Right ventricle myocardium inferior (tissue), 1 donor: ENCODE measurements at places on chromosomes 12 and 14.

GRCh38 chr14:30550335-30550734 is 8.6 kb upstream of the G2E3 start:
- DNase-seq = no peak

DNA sequence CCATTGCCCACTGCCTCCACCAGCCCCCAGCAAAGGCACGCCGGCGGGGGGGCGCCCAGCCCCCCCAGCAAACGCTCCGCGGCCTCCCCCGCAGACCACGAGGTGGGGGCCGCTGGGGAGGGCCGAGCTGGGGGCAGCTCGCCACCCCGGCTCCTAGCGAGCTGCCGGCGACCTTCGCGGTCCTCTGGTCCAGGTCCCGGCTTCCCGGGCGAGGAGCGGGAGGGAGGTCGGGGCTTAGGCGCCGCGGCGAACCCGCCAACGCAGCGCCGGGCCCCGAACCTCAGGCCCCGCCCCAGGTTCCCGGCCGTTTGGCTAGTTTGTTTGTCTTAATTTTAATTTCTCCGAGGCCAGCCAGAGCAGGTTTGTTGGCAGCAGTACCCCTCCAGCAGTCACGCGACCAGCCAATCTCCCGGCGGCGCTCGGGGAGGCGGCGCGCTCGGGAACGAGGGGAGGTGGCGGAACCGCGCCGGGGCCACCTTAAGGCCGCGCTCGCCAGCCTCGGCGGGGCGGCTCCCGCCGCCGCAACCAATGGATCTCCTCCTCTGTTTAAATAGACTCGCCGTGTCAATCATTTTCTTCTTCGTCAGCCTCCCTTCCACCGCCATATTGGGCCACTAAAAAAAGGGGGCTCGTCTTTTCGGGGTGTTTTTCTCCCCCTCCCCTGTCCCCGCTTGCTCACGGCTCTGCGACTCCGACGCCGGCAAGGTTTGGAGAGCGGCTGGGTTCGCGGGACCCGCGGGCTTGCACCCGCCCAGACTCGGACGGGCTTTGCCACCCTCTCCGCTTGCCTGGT is at the start of gene CDKN1B:
CDKN1B (plus strand) TSS at position 576 of the 793 bp plus-strand sequence. CDS start 472 bp downstream, outside the sequence.
- peak; percentile 98 for DNase-seq

- DNase-seq = no peak
These were observed 3.1 kb downstream of the MYH7 start for GRCh38 chr14:23432102-23432925.

- DNase-seq = no peak
These were observed 62.3 kb upstream of the RIN3 start for GRCh38 chr14:92451245-92451644.

GRCh38 chr14:101065246-101065645 is 161.7 kb upstream of the RTL1 start:
- no peak for DNase-seq

- DNase-seq = no peak
These were observed 24.0 kb downstream of the CLECL1 start for GRCh38 chr12:9708853-9709252.

- DNase-seq = no peak
These were observed 3.4 kb downstream of the PNP start for GRCh38 chr14:20472536-20473169.

GRCh38 chr12:84599539-84599938 is 313.1 kb downstream of the SLC6A15 start:
- DNase-seq = no peak

DNA sequence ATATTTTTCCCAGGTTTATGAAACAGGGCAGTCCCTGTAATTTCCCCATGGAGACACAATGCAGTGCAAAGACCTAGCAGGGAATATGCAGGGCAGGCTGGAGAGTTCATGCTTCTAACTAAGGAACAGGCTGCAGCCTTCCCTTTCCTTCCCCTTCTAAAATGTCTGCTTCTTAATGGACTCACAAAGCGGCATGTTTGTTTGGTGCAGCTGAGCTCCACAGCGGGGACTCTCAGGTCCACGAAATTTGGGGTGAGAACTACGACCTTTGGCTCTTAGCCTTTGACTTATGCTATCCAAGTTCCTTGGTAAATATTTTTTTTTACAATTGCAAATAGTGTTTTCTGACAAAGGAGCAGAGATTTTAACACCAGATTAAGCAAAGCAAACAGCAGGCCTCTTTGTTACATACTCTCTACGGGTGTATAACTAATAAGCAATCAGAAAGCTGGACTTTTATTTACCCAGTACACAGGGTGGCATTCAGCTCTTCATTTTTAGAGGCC is 323.6 kb downstream of the ZFP36L1 start:
- no peak for DNase-seq

GRCh38 chr12:13023811-13024530 is 20.2 kb upstream of the FAM234B start:
- no peak for DNase-seq

DNA sequence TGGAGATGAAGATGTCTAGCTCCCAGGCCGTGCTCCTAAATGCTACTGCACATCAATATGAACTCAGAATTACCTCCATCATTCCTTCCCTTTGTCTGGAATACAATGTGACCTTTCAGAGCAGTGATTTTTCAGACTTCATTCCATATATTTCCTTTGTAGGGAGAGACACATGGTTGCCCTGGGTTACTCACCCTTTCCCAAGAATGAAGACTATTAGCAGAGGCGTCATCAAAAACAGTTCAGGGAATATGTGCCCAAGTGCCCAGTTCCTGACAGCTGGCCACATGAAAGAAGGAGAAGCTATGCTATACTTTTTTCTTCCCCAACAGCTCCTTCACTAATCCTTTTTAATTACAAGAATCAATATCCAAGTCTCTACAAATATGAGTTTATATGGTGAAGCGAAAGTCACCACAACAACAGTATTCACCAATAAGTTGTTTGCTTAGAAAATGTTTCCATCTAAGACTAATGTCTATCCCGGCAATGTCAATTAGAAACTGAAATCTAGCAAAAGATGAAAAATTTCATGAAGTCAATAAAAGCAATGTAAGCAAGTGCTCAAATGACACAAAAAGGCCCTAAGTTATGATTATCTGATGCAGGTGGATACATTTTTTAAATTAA is 17.8 kb downstream of the NELL2 start:
- DNase-seq = no peak

- DNase-seq = no peak
These were observed 1036.5 kb upstream of the NOVA1 start for GRCh38 chr14:27634056-27634970.

DNA sequence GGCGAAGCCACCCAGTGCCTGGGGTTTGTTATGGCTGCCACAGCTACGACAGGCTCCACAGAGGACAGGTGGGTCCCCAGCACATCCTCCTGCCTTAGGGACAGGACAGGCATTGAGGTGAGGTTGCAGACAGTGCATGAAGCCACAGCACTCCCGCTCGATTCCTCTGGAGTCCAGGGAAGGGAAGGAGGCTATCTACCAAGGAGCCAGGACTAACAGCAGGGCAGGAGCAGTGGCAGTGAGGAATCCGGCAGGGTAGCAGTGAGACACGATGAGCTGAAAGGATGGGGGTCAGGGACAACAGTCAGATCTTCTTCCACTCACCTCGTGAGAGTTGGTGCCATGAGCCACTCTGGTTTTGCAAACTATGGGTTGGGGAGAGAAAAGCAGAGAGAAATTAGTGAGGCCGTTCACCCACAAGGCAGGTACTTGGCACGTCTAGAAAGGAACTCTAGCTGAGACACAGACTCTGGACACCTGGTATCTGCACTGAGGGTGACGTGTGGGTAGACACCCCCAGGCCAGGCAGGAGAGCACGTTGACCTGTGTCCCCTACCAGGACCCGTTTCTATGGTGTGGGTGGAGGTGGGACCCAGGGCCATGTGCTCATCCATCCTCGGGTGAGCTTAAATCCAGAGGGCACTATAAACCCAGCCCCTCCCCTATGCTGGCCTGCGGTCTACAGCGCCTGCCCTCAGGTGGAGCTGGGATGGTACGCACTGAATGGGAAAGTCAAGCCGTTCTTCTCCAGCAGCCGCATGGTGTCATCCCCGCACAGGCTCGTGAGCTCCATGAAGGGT is 39.3 kb downstream of the CHGA start:
- DNase-seq = peak; percentile 55

GRCh38 chr12:87678453-87678852 is 350.7 kb downstream of the C12orf50 start:
- no peak for DNase-seq

DNA sequence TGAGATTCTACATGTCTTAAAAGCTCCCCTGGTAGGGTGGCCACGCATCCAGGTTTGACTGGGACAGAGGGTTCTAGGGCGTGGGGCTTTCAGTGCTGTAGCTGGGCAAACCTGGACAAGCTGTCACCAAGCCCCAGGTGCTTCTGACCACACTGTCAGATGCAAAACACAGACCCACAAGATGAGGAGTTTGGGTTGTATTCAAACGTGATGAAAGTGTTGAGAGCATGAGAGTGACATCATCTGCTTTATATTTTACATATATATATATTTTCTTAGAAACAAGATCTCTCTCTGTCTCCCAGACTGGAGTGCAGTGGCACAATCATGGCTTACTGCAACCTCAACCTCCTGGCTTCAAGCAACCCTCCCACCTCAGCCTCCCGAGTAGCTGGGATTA is 210.1 kb downstream of the DPF3 start:
- no peak for DNase-seq

GRCh38 chr14:58171090-58171489 is 19.1 kb upstream of the ARMH4 start:
- no peak for DNase-seq

- no peak for DNase-seq
These were observed 134.7 kb upstream of the CRY1 start for GRCh38 chr12:107228076-107228475.
